CD4-positive, alpha-beta T cell treated with Interleukin-15 for 1 hour (primary cell): ENCODE measurements at places on chromosomes 7 and 10.
A peak's percentile ranks its signal among the peaks of the same experiment; 100 is the strongest.

DNA sequence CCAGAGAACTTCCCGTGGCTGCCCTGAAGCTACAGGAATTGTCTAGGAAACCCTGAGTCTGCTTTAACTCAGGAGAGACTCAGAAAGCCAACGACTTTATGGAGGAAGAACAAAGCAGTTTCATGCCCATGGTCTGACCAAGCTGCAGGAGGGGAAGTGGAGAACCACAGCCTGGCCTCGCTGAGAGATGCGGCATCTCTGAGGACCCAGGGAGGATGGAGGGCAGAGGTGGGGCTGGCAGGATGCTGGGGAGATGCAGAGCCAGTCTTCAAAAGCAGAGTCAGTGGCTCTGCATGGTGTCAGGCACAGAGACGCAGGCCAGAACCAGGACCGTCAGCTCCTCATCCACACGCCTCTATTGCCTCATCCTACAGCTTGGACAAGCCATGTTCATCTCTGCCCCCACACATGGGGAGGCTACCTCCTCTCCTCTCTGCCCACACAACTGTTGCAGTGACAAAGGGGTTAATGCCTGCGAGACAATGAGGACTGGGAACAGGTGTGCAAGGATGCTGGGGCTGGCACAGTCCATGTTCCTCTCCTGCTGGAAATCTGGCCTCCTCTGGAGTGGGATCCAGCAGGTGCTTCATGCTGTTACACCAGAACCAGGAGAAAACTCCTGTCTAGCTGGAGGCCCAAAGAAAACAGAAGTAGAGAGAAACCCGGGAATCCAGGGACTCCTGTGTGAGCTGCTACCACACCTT is 267.0 kb downstream of the PLXNA4 start:
- DNase-seq = no peak

- no peak for DNase-seq
These were observed 8.3 kb downstream of the ALKBH4 start for GRCh38 chr7:102456327-102456726.

DNA sequence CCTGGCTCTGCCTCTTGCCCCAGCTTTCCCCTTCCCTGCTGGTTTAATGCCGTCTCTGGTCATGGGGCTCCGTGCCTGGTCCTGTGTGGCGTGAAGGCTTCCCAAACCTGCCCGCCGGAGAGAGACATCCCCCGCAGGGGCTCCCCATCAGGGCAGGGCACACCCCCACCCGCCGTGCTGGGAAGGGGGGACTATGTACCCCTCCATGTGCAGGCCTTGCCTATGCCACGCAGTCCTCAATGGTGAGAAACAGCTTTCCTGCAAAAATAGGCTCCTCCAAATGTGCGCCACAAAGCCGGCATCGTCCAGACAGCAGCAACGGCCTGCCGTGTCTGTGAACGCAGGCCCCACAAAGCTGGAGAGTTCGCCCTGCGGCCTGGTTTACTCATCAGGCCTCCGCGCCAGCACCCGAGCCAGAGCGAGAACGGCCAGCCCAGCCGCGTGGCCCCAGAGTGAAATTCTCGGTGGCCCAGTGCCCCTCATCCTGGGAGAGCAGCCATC is 313.4 kb downstream of the DNAJB6 start:
- DNase-seq = no peak

GRCh38 chr10:45557275-45557905 is 115.2 kb downstream of the ZFAND4 start:
- DNase-seq = peak; percentile 29

DNA sequence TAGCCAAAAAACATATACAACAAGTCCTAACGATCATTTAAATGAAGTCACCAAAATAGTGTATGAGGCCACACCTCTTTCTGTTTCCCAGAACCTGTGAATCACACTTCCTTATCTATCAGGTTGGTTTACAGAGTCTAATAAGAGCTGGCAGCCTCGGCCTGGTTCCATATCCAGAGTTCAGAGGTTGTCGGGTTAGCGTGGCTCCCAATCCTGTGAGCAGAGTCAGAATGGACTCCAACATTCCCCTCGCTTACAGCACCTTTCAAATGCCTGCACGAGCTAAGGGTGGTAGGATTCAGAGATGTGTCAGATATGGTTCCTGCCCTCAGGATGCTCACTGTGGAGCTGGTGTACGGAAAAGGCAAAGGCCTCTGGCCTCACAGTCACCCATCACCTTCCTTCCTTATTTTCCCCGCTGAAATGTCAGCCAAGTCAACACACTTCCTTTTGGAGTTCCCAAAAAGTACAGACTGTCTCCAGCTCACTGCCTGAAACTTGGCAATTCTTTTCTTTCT is 6.0 kb downstream of the IL15RA start:
- no peak for DNase-seq

DNA sequence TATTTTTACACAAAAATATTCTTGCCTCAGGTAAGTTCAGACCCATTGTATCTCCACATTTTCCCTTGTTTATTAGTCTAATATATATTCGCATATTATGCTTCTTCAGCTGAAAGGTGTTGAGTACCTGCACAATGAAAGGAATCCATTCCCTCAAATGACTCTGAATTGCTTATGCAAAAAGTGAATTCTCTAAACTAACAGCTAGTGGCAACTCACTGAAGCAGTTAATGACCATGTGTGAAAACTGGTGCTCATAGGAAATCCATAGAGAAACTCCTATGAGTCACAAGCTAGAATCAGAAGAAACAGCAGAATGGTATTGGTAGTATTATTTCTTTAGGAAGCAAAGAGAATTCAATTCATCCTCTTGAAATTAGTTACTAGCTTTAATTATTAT is 33.5 kb upstream of the RNF148 start:
- DNase-seq = no peak

DNA sequence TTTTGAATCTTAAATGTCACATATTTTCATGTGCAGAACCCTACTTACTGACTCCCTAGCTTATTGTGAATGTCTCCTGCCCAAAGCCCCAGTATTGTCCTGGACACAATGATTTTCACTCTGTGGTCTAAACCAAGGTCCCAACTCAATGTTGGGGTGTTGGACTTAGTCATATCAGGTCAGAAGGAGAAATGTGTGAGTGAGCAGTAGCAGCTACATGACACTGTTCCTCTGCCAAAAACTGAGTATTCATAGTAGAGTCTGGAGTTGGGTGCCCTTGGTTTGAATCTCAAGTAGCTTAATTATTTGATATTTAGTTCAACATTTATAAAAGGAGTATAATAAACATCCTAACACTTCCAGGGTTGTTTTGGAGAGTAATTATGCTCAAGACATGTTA is 141.0 kb downstream of the CHRM2 start:
- no peak for DNase-seq

- no peak for DNase-seq
These were observed 77.1 kb downstream of the ABCC2 start for GRCh38 chr10:99859585-99859984.

DNA sequence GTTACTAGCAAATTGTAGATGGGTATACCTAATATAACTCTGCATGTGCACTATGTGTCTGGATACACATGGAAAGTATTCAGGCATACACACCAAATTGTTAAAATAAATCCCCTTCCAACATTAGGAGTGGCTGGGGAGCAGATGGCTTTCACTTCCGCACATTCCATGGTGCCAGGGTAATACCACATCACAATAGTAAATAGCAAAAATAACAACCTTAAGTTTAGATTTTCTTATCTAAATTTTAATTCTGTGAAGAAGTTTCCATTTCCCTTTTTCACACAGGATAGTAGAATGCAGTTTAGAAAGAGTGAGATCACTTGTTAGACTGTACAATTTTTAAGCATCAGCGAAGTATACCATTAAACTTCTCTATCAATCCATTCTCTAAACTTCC is 5.8 kb upstream of the ALOX5 start:
- no peak for DNase-seq
